ENCODE measurements at places on chromosomes 11 and 22.

DNA sequence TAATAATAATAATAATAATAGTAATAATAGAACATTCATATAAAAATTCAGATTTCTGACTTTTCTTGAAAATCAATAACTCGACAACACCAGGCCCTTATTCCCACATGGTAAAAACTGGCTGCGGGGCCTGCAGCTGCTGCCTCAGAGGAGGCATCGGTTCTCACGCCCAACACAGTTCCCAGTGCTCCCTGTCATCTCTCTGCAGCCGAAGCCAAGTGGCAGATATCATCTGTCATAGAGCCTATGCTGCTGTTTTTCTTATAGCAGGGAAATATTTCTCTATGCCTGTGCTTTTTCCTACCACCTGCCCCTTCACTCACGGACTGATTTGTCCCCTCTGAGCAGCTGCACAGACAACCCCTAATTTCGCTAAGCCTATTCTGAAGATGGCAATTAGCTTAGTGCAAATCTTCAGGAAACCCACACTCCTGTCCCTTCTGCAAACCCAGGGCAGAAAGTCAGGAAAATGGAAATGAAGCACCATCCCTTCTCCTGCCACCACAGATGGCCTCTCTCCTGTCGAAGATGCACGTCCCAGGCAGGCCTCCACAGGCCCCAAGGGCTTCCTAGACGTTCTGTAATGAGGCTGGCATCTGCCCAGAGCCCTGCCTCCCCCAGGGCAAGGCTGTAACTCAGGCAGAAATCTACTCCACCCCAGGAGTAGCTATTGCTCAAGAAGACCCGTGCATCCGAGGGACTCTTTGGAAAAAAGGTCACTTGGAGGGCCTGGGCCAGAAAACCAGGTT lies 66.7 kb downstream of the SYN3 start:
- no peak for DNase-seq
- H3K27ac ChIP-seq, result no peak overlapping the region
- no peaks in the 10 kb centered on the region for H3K4me1 ChIP-seq

GRCh38 chr11:30196400-30197206 lies 34.2 kb upstream of the FSHB start:
- no peaks in the 10 kb centered on the region for H3K27me3 ChIP-seq
- no peaks in the 10 kb centered on the region for H3K4me1 ChIP-seq
- H3K36me3 ChIP-seq, result no peaks in the 10 kb centered on the region

GRCh38 chr11:75371949-75372876 lies 20.8 kb upstream of the ARRB1 start:
- no peak for DNase-seq
- no peaks in the 10 kb centered on the region for H3K36me3 ChIP-seq
- H3K27me3 ChIP-seq, result no peaks in the 10 kb centered on the region
- no peak overlapping the region for H3K4me3 ChIP-seq
- H3K27ac ChIP-seq, result no peak overlapping the region

DNA sequence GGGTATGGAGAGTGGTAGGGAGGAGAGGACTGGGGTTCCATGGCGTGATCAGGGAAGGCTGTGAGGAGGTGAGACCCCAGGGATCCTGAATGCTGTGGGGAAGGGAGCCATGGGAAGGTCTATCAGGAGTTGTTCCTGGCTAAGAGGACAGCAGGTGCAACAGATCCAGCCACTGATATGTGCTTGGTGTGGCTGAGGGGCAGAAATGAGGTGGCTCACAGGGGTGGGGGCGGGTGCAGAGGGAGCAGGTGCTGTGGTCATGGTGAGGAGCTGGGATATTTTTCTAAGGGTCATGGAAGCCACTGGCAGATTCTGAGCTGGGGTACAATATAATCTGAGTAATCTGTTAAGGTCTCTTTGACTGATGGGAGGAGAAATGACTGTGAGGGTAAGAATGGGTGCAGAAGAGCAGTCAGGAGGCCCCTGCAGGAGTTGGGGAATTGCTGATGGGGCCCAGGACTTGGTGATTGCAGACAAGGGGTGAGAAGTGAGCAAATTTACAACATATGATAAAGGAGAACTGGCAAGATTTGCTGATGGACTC lies 31.3 kb upstream of the DMC1 start:
- no peak overlapping the region for H3K27ac ChIP-seq
- DNase-seq, result no peak
- peaks cover 37% of the 10 kb centered on the region for H3K27me3 ChIP-seq
- H3K4me3 ChIP-seq, result no peak overlapping the region

- H3K36me3 ChIP-seq, result peaks cover 18% of the 10 kb centered on the region
- no peak for DNase-seq
- H3K27ac ChIP-seq, result no peak overlapping the region
- no peaks in the 10 kb centered on the region for H3K4me1 ChIP-seq
- H3K4me3 ChIP-seq, result no peak overlapping the region
Observed at GRCh38 chr11:108945341-108945740, 280.5 kb downstream of the DDX10 start.
